CD4-positive, alpha-beta T cell treated with Interleukin-1 beta for 1 hour (primary cell): ENCODE measurements at places on chromosomes 1 and 21.

DNA sequence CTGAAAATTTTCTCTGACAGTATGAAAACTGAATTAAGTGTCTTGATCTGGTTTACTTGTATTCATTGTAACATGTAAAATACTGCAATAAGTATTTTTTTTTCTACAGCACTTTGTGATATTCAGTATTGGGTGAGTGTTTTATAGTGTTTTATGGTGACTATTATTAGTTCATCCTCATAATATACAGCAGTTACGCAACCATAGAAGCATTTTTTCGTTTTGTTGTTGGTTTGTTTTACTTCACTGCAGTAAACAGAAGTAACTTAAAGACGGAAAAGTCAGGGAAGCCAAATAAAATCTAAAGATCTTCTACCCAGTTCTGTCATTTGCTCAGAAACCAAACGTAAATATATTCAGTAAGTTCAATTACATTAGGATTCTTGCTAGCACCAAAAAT is 250.0 kb downstream of the TPR start:
- DNase-seq: no peak

GRCh38 chr1:47852006-47852718 is 145.0 kb downstream of the TRABD2B start:
- no peak for DNase-seq

DNA sequence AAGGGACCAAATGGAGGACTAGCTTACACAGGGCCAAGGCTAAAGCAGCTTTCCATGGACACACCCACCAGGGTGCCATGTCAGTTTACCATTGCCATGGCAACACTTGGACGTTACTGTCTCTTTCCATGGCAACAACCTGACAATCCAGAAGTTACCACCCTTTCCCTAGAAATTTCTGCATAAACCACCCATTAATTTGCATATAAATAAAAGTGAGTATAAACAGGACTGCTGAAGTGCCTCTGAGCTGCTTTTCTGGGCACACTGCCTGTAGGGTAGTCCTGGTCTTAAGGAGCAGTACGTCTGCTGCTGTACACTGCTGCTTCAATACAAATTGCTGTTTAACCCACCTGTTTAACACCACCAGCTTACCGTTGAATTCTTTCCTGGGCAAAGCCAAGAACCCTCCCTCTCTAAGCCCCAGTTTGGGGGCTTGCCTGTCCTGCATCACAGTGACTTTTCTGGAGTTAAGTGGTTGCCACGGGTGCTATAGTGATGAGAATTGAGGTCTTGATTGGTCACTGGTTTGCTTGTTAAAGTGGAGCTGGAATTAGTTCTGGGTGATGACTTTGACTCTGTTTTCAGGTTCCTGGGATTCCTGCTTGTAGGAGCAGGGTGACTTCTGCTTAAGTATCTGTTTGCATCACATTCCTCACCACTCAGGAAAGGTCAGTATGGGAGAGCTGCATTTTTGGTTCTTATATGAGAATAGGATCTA is 83.2 kb downstream of the CLDN17 start:
- DNase-seq: no peak

GRCh38 chr1:10608690-10609089 is 133.9 kb downstream of the PEX14 start:
- DNase-seq: no peak

DNA sequence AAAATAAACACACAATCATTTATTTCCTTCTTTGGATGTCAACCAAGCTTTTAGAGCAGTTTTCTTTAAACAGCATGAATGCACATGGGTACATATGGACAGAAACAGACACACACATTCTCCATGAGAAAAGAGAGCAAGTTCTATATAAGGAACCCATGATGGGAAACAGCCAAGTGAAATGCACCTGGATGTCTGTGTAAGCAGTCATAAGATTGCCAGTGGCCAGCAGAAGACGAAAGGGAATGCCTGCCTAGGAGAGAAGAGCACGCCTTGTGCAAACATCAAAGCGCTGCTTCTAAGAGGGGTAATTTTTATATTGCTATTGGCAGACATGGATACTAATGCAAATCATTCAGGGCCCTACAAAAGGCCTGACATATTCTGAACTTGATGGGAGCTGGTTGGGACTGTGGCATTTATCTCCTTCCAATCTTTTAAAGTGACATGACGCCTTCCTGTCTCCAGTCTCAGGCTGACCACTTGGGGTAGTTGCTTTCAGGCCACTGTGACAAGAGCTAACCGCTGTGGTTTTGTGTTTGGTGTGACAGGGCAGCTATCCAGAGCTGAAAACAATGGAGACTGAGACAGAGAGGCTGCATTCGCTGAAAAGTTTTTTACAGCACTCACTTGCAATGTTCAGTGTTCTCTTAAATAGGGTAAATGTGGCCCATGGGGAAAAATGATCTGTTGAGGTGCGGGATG is 75.0 kb upstream of the DPT start:
- no peak for DNase-seq

DNA sequence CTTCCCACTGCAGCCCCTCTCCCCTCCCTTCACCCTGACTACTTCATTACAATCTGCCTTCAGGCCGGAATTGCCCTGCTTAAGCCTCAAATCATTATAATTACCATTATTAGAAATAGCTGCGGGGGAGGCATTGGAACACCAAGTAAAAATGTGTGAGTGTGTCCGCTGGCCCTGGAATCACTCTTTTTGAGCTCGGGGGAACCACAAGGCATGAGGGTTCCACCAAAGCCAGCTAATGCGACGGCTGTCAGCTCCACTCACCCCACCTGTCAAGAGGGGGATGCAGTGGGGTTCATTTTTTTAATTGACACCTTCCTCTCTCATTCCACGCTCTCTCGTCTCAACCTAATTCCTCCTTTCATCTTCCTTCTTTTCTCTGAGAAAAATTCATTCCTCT is 177.2 kb downstream of the PBX1 start:
- DNase-seq: no peak

GRCh38 chr21:39946199-39946598 is 79.0 kb downstream of the PCP4 start:
- DNase-seq: no peak

- DNase-seq: no peak
These were observed 22.5 kb downstream of the TYW3 start for GRCh38 chr1:74755475-74755874.

DNA sequence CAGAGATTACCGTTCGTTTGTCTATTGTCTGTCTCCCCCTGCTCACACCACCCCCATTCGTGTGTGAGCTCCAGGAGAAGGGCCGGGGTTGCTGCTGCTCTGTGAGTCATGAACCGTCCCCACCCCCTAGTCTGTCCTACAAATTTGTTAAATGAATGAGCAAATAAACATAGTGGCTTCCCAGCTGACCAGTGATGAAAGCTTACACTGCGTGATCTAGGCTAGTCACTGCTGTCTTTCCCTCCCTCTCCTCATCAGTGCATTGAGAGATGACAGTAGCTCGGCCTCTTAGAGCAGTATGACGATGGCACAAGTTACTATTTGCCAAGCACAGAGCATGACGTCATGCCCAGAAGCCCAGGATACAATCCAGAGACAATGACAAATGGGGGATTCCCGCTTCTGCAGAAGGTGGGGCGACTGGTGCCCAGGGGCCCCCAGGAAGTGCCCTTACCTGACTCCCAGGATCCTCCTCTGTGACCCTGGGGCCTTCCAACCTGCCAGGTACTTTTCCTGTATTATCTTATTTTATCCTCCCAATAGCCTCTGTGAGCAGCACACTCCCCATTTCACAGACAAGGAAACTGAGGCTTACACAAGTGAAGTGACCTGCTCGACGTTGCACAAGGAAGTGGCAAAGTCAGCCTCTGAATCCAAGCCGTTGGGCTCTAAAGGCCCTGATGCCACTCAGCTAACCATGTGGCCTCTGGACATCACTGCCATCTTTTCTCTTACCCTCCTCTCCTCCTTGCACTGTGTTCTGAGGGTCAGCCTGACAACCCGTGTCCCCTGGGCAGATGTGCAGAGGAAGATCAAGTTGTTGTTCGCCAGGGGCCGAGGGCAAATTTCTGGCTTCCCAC is 8.6 kb upstream of the EPHA2 start:
- no peak for DNase-seq

DNA sequence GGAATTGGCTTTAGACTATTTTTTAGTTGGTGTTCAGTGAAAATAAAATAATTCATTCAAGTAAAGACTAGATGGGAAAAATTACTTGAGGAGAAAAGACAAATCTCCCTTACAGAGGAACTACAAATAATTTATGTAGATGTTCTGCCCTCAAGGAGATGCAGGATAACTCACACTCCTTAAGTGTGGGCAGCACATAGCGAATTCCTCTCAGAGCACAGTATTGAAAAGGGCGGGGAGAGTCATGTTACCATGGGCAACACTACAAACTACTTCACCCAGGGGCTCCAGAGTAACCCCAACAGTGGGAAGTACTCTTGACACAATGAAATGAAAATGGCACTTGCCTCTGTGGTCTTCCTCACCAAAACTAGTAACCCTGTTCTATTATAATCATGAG is 20.6 kb upstream of the LAMC2 start:
- no peak for DNase-seq

DNA sequence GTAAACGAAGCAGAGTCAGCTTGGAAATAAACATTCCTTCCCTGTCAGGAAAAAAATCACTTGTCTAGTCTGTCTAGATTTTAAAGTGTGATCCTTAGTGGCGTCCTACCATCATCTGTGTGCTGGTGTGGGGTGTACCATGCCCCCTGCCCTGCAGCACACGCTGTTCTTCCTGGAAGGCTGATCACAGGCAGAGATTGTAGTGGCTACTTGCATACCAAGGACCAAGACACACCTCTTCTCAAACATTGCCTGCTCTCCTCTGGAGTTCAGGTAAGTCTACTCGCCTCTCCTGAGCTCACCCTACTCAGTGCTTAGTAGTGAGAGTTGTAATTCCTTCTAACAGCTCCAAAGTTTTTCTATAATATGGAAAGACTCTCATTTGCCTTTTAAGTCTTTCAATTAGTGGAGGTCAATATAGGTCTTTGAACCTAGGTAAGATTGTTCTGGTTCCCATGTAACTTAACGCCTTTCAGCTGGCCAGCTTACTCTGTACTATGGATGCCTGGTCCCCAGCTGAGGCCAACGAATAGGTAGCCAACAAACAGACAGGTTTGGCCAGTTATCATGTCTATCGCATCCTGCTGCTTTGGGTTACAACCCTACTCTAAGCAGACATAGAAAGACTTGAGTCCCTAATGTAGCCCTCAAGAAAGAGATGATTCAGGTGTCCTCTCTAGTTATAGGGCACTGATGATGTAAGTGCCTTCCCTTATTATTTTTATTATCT is 55.4 kb downstream of the XCL1 start:
- no peak for DNase-seq

DNA sequence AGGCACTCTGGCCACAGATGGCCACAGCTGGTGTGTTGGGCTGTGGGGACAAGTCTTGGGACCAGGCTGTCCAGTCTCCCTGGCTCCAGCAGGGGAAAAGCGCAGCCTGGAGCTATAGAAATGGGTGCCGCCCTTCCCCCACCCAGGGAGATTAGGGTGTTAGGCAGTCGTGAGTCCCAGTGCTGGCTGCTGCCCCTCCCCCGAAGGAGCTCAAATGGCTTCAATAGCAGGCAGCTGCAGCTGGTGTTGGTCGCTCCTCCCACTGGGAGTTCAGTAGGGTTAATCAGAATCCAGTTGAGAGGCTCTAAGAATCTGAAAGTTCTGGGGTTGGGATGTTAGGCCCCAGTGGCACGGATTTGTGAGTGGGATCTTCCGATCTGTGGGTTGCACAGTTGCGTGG is 595.6 kb upstream of the PKN2 start:
- no peak for DNase-seq

DNA sequence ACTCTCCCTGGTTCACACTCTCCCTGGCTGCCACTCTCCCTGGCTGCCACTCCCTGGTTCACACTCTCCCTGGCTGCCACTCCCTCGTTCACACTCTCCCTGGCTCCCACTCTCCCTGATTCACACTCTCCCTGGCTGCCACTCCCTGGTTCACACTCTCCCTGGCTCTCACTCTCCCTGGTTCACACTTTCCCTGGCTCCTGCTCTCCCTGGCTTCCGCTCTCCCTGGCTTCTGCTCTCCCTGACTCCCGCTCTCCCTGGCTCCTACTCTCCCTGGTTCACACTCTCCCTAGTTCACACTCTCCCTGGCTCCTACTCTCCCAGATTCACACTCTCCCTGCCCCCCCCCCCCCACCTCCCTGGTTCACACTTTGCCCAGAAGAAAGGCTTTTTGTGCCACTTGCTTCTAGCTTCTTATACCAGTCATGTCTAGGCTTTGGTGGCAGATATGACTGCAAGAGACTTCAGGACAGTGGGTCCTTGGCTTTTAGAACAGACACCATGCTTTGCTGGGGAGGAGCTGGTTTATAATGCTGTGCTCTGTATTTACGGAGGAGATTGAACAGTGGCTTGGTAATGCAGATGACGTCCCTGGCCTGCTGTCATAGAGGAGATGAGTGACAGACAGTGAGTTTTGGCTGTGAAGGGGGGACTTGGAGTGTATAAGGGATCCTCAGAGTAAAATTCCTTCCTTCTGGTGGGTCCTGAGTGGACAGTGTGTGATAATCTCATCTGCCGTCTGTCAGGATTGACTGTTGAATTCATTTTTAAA is 17.0 kb downstream of the COQ8A start:
- no peak for DNase-seq

- no peak for DNase-seq
These were observed 5.0 kb downstream of the MEF2D start for GRCh38 chr1:156495401-156496140.

GRCh38 chr1:152412756-152413155 is 1.3 kb downstream of the CRNN start:
- DNase-seq: no peak
